ENCODE measurements at places on chromosomes 2 and 18.

GRCh38 chr2:216563646-216564045 lies 65.0 kb downstream of the RPL37A start:
- DNase-seq, result no peak

DNA sequence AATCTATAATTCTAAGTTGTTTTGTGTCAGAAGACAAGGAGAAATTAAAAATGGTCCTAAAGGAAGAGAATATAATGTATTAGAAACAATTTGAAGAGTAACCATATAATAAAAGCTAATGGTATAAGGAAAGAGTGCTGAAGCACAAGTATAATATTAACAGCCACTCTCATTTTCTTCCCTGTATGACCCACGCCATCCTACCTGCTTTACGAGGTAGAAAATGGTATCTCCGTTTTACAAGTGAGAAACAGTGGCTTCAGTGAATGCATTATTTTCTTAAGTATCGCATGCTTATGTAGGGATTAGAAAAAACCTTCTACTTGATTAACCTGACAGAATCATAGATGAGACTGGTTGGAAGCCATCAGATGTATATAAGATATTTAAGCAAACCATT lies 266.2 kb downstream of the CCDC102B start:
- DNase-seq, result no peak

DNA sequence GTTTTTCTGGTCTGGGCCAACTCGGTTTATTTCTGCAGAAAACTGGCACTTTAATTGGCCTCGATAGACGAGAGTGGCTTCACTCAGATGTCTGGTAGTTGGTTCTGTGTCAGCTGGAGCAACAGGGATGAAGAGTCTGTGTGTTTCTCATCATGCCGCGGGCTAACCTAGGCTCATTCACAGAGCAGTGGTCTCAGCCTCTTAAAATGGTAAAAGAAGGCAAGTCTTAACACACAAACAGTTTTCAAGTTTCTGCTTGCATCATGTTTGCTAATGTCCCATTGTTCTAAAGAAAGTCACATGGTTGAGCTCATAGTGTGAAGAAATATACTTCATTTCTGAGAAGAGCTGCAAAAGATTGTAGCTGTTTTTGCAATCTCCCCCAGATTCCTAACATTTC lies 37.5 kb upstream of the ANXA4 start:
- no peak for DNase-seq

GRCh38 chr18:25164211-25164847 lies 187.6 kb downstream of the ZNF521 start:
- DNase-seq, result no peak

DNA sequence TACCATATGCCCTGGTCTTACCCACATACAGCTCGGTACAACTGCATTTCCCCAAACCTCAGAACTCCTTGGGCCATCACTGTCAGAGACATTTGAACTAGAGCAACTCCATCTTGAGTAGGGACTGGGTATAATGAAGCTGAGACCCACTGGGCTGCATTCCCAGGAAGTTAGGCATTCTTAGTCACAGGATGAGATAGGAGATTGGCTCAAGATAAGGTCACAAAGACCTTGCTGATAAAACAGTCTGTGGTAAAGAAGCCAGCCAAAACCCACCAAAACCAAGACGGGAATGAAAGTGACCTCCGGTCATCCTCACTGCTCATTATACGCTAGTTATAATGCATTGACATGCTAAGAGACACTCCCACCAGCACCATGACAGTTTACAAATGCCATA lies 131.3 kb downstream of the PIK3C3 start:
- no peak for DNase-seq

- no peak for DNase-seq
Observed at GRCh38 chr18:45962461-45962860, 4.7 kb downstream of the EPG5 start.

DNA sequence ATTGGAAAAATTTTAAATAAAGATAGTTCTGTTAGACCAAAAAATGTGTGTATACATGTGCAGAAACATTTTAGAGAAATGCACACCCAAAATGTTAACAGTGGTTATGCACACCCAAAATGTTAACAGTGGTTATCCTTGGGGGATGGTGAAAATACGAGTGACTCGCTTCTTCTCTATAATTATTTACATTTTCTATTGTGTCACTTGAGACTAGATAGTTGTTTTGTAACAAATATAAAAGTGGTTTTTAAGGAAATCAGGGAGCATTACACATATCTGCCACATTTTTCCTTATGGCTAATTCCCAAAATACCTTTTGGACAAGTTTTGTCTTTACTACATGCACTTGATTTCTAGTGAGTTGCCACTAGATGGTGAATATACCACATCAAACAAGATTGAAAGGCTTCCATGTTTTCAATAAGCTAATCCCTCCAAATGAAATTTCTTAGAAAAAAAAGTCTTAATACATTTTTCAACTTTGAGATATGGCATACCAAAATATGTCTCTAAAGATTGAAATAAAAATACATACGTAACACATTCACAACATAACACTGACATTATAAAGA lies 9.0 kb upstream of the HIBCH start:
- no peak for DNase-seq
